ENCODE measurements at places on chromosomes 3 and 15.
A peak's percentile ranks its signal among the peaks of the same experiment; 100 is the strongest.

DNA sequence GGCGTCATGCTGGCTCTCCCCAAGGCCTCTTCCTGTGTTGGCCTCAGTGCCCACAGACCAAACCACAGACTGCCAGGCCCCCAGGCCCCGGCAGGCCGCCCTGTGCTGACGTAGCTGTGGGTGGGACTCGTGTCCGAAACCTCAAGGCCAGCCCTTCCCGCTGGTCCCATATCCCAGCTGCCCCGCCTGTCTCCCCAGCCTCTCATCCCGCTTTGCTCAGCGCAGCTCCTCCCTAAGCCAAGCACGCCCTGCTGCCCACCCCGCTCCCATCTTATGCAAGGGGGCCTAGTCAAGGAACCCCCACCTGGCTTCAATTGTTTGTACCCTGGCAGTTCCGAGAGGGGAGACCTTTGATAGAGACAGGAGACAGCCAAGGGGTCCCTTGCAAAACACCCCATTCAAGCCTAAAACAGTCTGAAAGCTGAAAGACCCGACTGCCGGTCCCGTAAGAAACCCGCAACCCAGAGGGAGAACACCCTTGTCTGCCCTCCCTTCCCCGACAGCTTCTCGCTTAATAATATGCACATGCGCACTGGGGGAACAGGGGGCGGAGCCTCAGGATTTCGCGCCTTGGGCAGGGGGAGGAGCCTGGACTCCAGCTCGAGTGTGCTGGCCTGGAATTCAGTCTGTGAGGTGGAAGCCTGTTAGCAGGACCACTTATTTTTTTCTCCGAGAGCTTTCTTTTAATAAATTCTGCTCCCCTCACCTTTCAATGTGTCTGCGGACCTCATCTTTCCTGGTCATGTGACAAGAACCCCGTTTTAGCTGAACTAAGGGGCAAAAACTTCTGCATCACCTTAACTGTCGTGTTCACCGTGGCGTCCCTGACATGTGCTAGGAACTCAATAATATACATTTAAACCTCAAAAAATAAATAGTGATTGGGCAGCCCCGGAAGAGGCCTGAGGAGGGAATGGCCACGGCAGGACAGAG, 17.2 kb downstream of the TNFAIP8L3 start:
- DNase-seq, result no peak

- DNase-seq, result no peak
Observed at GRCh38 chr3:120416868-120417267, 33.9 kb downstream of the FSTL1 start.

GRCh38 chr15:66860844-66861243, 158.8 kb downstream of the SMAD6 start:
- DNase-seq, result no peak

- DNase-seq, result no peak
Observed at GRCh38 chr3:105511031-105511430, 144.3 kb downstream of the ALCAM start.

- DNase-seq, result peak; percentile 62
Observed at GRCh38 chr3:152269831-152270734, 1.4 kb downstream of the MBNL1 start.

Data from DMS53 (cell line).